ENCODE measurements at places on chromosomes 5 and 9. TPM values are rescaled to one million over a fixed set of nuclear protein-coding genes. Genes with fewer than 3 reads are reported as not detected.

The AQP3 gene
- 6.0 TPM for total RNA-seq

The FAM153A gene
- not detected for total RNA-seq

The LCN9 gene
- not detected for total RNA-seq

The LTC4S gene
- total RNA-seq: 1.0 TPM

GRCh38 chr5:548256-548655 lies 24.0 kb upstream of the SLC9A3 start:
- no peak overlapping the region for H3K27ac ChIP-seq
- DNase-seq: no peak

DNA sequence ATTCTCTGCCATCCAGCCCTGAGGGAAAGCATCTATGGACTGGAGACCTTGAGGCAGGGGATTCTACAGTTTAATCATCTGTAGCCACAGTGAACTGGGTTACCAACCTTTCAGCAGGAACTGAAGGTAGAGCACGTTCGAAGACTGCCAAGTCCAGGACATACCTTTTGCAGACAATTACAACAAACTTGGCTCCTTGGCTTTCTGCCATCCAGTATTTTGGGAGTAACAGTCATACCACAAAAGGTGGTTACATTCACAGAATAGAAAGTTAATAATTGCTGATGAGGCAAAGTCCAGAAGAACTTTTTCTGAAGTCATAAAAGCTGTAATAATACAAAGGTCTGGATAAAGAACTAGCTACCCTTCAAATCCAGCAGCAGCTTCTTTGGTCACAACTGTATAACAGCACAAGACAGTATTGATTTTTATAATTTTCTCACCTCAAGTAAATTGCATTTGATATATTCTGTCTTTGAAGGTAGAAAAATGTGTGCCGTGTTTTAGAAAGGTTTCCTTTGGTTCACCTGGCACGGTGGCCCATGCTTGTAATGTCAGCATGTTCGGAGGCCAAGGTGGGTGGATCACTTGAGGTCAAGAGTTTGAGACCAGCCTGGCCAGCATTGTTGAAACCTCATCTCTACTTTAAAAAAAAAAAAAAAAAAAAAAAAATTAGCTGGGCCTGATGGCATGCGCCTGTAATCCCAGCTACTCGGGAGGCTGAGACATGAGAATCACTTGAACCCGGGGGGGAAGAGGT lies 236.6 kb downstream of the NR3C1 start:
- peaks cover 12% of the 10 kb centered on the region for H3K36me3 ChIP-seq
- DNase-seq: no peak
- peaks cover 7% of the 10 kb centered on the region for H3K27me3 ChIP-seq
- H3K27ac ChIP-seq: no peak overlapping the region
- no peak overlapping the region for H3K4me3 ChIP-seq
